Glomerular endothelial cell (primary cell): ENCODE measurements at places on chromosomes 6 and 20.

GRCh38 chr6:156316583-156317125 lies 460.5 kb upstream of the ARID1B start:
- DNase-seq = no peak

- no peak for DNase-seq
Measured at GRCh38 chr6:78259935-78260334, 607.1 kb downstream of the MEI4 start.

DNA sequence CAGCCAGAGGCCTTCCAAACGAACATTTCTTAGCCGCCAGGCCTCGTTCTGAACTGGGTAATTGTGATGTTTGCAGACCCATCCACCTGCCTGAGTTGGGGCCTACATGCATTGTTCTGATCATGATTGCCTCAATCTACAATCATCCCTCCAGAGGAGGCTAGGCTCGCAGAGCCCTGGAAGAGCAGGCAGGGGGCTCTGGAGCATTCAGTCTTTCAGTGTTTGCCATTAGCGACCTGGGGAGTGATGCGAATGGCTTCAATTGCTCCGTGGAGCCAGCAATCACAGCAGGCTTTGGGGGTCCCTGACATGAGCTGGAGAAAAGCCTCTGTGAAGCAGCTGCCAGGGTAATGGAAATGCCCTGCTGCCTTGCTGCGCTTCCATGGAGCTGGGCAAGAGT lies 22.0 kb downstream of the SNAP25 start:
- DNase-seq = no peak

DNA sequence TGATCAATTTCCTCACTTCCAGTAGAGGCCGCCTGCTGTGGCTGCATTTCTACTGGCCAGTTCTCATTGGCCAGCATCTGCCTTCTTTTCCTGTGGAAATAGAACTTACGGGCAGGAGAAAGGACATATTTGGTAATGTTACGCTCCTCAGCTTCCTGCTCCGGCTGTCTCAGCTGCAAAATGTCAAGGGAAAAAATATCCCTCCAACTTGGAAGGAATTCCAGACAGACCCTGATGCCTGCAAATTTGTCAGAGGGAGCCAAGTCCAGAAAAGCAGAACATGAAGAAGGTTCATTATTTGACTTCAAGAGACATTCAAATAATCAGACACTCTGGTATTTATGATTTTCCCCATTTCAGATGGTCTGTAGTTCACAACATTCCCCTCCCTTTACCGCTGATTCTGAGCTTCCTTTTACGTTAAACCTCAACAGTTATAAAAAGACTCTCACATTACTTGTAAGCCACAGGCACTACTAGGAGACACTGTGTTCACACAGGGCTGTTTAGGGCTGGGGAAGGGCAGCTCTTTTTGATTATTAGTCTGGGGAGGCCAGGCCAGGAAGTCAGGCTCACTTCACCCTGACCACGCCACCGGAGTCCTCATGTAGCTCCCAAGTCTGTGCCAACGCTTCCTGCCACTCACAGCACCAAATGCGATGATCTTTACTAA lies 179.6 kb upstream of the CCN2 start:
- DNase-seq = no peak

DNA sequence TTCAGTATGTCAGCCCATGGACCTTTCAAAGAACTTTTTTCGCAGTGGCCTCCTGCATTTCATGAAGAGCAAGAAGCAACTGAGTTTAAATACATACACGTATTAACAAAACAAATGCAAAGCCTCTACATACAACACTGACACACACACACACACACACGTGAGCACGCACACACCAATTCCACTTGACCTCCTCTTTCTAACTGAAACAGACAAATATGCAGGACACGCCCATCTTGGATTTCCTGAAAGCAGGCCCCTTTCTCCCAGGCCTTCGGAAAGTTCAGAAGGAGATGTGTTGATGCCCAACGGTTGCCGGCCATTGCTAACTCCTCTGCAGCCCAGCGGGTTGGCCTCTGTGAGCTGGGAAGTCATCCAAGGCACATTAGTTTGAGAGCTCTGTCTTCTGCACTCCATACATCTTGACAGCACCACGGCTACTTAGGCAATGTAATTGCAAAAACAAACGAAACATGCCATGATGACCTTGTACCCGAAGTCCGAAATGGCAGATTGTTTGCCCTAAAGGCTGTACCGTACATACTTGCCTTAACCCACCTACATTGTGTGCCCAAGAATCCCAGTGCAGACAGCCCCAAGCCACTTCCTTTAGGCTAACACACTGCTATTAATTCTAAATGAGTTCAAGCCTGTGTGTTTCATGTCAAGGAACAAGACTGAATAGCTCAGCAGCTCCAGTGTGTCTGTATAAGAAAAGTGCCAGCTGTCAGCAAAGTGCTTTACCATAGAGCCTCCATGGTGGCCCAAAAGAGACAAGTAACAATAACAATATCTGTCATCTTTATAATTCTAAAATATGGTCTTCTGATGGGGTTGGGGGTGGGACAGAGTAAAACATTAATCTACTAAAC lies 138.8 kb upstream of the RNF217 start:
- DNase-seq = no peak
